Posterior vena cava (tissue), 2 donors: ENCODE measurements at places on chromosomes 2 and 18.

DNA sequence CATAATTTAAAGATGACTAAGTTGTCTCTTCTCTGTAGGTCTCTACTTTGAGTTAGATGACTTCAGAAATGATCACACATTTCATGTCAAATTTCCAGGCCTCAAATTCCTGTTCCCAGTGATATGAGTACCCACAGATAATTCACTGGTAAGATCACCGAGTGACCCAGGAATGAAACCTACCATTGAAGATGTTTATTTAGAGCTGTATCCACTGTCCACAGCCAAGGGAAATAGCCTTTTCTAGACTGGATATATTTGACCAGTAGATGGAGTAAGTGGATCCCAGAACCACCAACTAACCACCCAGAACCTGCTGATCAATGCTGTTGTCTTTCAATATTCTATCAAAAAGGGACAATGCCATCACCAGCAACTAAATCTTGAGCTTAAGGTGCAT is 238.8 kb downstream of the SLC8A1 start:
- DNase-seq = no peak

GRCh38 chr2:113831161-113831560 is 58.7 kb upstream of the ACTR3 start:
- no peak for DNase-seq

DNA sequence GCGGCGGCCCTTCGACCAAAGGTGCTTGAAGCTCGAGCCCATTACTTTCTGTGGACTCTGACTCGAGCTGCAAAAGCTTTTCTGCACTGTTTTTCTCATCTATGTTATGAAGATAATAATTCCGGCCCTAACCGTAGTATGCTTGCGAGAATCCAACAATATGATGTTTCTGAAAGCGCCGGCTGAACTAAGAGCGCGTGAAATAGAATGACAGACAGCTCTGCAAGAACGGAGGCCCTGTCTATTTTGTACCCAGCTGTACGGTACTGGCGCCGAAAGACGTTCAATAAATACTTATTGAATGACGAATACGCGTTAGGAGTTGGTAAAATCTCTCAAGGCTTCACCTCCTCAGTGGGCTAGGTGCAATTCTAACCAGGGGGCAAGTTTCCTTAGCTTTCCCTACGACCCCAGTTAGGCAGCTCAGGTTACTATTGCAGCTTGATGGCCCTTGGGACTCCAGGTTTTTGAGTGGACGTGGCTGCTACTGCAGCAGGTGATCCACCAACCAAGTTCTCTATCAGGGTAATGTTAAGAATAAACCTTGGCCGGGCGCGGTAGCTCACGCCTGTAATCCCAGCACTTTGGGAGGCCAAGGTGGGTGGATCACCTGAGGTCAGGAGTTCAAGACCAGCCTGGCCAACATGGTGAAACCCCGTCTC is 570 bp downstream of the SCRN3 start:
- DNase-seq = no peak

DNA sequence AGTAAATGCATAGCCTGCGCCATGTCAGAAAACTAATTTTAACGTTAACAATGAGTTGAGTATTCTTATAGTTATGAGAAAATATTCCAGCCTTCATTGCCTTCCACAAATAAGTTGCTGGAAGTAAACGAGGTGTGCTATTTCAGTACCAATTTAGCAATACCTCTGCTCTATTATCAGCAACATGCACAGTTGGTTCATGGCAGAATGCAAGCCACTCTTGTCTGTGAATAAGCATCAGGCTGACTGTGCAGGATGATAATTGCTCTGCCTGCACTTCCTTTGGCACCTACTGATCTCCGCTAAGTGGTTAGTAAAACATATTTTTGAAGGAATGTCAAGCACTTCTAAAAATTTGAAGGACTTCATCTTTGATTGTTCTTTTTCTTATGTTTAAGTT is 261.9 kb upstream of the SIX3 start:
- no peak for DNase-seq

GRCh38 chr18:24968238-24968775 is 383.7 kb downstream of the ZNF521 start:
- no peak for DNase-seq

DNA sequence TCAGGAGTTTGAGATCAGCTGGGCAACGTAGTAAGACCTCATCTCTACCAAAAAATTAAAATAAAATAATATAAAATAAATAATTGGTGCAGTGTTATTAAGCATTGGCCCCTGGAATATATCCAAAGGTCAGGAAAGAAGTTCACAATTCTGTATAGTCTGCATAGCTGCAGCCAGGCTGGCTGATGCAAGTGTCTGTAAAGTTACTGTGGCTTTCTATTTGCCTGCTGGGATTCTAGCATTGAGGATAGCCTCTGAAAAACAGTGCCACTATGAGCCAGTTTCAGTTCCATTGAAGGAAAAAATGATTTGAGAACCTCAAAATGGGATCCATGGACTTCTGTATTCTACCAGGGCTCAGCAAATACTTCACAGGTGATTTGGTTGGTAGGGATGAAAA is 208.6 kb downstream of the PARD3B start:
- DNase-seq = no peak

DNA sequence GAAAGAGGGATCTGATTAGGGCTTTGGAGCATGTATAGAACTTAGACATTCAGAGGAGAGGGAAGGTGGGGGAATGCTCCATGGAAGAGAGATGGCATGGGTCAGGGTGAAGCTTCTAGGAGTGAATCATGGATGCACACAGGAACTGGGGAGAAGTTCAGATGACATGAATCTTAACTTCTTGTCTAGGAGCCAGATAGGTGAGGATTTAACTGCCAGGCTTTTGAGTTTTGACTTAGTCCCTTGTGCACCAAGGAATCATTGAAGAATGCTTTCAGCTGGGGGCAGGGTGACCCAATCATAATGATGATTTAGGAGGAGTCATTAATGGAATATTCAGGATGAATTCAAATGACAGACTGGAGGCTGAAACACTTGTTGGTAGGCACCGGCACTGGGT is 48.7 kb downstream of the ACYP2 start:
- no peak for DNase-seq

DNA sequence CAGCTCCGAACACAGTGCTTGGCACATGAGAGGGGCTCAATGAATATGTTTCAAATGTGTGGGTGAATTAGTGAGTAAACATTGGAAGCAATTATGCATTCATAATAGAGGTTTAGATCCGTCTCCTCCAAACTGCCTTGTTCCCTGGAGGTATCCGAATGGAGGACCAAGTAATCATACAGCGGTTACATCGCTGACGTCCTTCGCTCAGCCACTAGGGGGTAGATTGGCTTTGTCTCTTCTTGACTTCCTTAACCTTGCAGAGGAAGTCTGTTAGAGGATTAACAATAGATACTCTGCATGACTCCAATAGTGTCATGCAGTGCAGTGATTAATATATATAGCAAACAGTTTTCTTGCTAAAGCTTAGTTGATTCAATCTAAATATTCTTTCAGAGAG is 517.0 kb downstream of the PTPRM start:
- no peak for DNase-seq

DNA sequence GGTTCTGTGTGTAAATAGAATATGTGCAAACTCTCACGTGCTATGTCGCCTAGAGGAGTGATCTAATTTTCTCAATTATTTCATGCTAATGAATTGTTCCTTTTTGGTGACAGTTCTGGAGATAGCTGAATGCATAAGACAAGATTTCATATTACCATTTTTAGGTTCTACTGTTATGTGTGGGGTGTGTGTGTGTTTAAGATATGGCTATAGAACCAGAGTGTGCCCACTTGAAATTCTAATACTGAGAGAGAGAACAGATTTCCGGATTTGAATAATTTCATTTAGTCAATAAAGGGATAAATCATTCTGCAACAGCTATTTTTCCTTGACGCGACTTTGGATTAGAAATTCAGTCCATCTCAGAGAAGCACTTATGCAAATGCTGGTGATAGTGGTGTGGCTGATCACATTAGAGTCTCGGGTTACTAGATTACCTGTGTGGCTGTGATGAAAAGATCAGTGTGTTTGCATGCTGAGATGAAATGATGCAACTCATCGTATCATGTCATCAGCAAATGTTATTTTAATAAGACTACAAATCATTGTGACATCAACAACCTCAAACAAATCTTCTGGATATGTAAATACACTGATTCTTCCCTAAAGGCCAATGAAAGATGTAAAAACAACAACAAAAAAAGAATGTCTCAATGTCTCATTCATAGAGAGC is 415.9 kb downstream of the EPHA4 start:
- DNase-seq = no peak

DNA sequence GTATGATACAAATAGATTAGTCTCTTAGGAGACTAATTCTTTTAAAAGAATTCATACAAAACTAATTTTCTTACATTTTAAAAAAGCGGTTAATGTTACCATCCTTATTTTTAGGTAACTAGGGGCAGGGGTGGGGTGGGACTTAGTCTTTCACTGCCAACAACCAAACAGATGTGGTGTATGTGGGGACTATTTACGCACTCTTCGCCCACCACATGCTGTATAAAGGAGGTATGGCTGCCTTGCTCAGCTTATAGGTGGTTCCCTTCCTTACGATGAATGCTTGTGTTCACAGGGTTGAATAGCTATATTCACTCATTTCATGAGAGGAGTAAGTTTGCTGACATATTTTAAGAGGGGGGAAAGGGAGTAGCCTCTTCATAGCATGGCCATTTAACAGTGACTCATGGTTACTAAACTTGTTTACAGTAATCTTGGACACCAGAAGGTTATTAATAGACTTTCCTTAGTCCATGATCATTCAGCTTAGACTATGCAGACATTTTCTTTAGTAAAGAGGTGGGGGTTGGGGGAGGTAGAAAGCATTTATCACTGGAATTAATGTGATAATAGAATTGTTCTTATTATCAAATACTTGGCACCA is 61.8 kb downstream of the CAB39 start:
- DNase-seq = no peak

DNA sequence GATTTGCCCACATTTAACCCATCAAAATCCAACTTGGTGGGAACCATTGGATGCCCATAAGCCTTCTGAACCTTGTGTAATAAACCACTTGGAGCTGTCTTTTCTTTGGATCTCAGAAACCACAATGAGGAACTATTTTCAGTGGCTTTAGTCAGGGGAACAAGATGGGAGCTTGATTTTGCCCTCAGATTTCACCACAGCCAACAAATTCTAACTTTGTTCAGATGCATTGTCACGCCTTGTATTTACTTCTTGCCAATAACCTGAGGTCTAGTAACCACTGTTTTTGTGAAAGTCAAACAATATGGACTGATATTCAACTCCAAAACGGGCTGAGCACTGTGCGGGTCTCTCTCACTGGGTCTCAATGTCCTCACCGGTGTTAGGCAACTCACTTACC is 508.2 kb downstream of the TNS1 start:
- no peak for DNase-seq

DNA sequence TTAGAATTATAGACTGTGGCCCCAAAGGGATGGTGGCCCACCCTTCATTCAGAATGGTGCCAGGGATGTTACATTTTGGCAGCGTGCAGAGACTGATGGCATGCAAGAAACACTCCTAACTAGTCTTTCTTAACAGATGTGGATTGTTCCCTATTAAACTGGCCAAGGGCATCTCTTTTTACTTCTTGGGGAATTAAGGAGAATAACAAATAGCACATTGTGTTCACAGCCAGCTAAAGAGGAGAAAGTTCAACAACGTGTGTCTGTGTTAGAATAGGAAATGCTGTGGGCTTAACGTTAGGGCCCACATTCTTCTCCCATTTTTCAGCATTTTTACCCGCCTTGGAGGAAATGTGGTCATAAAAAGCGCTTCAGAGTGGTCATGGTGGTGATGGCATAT is 404.8 kb downstream of the CDH2 start:
- DNase-seq = no peak

GRCh38 chr18:58379443-58379842 is 249.4 kb downstream of the ALPK2 start:
- DNase-seq = peak; percentile 68

- DNase-seq = no peak
Observed at GRCh38 chr18:77099485-77100370, 32.9 kb downstream of the MBP start.

GRCh38 chr18:35581546-35581897 is at the start of gene GALNT1:
Gene GALNT1, plus strand, starts transcription at chr18:35581740. Its CDS starts 72,923 bp downstream, at chr18:35654663.
- DNase-seq = no peak

DNA sequence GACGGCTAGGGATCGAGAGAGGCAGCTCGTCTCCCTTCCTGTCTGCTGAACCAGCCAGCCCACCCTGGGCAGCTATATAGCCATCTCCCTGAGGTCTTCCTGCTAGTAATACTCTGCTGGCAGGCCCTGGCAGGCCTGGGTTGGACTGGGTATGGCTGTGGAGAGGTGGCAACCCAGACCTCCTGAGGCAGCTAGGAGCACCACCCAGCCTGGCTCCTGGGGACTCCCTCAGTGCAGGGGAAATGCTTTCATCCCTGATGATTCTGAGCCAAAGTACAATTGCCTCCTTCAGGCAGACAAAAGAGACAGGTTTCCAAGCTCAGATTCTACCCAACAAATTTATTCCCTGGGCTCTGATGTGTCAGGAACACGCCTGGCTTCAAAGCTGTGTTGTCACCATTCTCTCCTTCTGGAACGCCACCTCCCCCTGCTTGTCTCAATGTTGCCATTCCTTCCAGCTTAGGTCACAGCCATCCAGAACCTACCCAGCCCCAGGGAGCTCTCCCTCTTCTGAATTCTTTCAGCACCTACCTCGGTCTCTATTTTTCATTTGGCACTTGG is 4.7 kb upstream of the DNAJB2 start:
- DNase-seq = no peak

- peak; percentile 76 for DNase-seq
Observed at GRCh38 chr2:241798631-241799521, 10.1 kb upstream of the NEU4 start.

- no peak for DNase-seq
Observed at GRCh38 chr2:7704296-7704865, 787.2 kb downstream of the RNF144A start.

- DNase-seq = peak; percentile 77
Observed at GRCh38 chr2:222296911-222297599, 1.7 kb downstream of the PAX3 start.

GRCh38 chr2:16405551-16405950 is 260.1 kb downstream of the CYRIA start:
- no peak for DNase-seq

DNA sequence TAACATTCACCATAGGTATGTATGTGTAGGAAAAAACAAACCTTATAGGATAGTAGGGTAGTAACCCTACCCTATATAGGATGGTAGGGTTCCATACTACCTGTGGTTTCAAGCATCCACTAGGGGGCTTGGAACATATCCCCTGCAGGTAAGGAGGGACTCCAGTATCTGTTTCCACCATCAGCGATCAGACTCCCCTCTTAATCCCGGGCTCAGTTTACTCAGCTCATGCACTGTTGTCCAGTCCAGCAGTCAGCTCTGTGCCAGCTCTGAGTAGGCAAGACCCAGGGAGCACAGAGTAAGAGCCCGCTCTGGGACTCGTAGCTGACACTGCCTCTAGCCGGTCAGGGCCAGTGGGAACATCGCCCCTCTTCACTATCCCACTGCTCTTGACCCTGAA is 61.7 kb downstream of the MEX3C start:
- no peak for DNase-seq

DNA sequence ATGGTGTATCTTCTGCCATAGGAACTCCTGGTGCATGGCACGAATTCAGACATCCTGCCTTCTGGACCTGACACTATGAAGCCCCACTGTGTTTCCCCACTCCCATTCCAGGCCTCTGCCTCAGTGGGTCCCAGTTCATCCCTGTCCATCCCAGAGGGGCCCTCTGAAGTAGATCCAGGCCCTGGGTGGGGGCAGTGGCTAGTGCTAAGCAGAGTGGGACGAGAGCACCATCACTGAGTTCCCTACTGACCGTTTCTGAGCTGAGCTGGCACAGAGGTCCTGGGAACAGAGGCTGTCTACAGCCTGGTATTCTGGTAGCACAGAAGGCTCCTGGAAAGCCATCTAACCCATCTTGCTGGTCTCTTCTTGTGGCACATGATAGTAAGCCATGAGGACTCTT is 54.0 kb downstream of the ATOH8 start:
- DNase-seq = no peak

- no peak for DNase-seq
Observed at GRCh38 chr2:202178346-202178958, 59.9 kb downstream of the SUMO1 start.
